Activated CD4-positive, CD25-positive, alpha-beta regulatory T cell (primary cell): ENCODE measurements at places on chromosomes 5 and 9.

- DNase-seq, result no peak
Measured at GRCh38 chr5:180823940-180824629, 21.5 kb upstream of the MGAT1 start.

GRCh38 chr5:140142856-140143255 lies 17.1 kb downstream of the IGIP start:
- DNase-seq, result no peak

DNA sequence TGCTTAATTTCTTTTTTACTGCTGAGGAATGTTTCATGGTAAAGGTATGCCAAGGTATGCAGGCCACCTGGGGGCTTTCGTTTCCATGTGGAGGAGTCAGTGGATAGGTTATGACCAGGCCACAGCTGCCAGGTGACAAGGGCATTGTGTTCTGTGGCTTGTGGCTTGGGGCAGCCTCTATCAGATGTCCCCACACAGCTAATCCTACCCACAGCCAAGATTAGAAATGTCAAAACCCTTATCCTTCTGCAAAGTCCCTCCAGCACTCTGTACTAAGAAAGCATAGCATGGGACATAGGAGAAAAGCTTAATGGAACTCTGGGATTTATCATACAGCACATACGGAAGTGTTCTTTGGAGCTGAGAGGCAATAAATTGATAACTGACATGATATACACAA lies 171.2 kb upstream of the S1PR3 start:
- DNase-seq, result no peak

- no peak for DNase-seq
Measured at GRCh38 chr5:168859471-168859870, 280.3 kb upstream of the PANK3 start.

DNA sequence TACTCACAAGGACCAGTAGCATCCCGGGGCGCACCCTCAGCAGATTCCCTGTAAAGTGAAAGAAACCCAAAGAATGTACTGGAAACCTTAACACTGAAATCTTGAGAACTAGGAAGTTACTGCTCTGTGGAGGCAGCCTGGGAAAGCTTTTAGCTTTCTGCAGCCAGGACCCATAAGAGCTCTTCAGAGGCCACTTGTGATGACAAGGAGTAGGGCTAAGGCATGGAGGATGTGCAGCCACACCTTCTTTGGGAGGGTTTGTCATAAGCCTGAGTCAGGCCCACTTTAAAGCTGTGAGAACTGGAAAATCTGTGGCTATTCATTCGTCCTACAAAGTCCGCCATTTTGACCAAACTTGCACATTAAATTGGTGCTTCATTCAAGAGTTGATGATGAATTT lies 291.1 kb upstream of the TLE4 start:
- DNase-seq, result no peak

- no peak for DNase-seq
Measured at GRCh38 chr5:80963966-80964481, 3.9 kb downstream of the RASGRF2 start.
